Heart left ventricle (tissue), 16 donors: ENCODE measurements at places on chromosomes 3 and 15.

- peak overlapping the region; percentile 65 for H3K4me3 ChIP-seq
- peaks cover 6% of the 10 kb centered on the region for H3K4me1 ChIP-seq
- no peaks in the 10 kb centered on the region for H3K27me3 ChIP-seq
- H3K27ac ChIP-seq: peak overlapping the region; percentile 52
- no peak for DNase-seq
- H3K36me3 ChIP-seq: no peaks in the 10 kb centered on the region
Observed at GRCh38 chr15:45186771-45187577, 792 bp downstream of the SHF start.

DNA sequence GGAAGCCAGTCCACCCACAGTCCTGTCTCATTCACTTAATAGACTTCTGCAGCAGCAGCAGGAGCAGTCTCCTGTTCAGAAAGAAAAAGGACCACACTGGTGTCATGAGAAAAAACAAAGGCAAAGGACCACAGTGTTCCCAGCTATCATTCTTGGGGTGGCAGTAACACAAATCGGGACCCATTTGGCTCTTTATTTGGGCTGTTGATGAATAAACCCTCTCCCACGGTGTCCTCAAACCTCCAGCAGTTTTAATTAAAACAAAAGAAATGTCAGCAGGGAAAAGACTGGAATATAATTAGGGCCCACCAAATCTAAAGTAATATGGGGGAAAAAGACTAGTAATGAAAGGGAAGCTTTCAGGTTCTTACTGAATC lies 210.5 kb upstream of the SLC2A2 start:
- DNase-seq: no peak
- H3K27me3 ChIP-seq: no peaks in the 10 kb centered on the region
- H3K27ac ChIP-seq: no peak overlapping the region
- H3K4me3 ChIP-seq: no peak overlapping the region
- H3K36me3 ChIP-seq: no peaks in the 10 kb centered on the region

DNA sequence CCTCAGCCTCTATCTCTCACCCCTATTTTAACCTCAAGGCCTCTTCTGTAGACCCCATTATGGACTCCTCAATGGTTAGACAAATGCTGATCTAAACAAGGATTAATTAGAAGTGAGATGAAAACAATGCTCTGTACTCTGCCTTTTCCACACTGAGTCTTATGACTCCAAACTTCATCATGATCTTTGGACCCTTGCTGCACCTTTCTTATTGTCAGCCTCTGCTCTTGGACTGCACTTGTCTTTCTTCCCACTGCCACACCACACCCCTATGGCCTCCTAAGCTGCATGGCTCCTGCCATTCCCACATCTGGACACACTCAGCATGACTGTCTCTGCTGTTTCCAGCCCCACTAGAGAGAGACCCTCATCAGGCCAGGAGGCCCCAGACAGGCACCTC lies 348.2 kb downstream of the RORA start:
- no peak overlapping the region for H3K27ac ChIP-seq
- DNase-seq: no peak
- no peaks in the 10 kb centered on the region for H3K4me1 ChIP-seq
- H3K27me3 ChIP-seq: no peaks in the 10 kb centered on the region
- no peak overlapping the region for H3K4me3 ChIP-seq

- no peaks in the 10 kb centered on the region for H3K27me3 ChIP-seq
- peak overlapping the region; percentile 24 for H3K27ac ChIP-seq
- DNase-seq: no peak
- H3K36me3 ChIP-seq: no peaks in the 10 kb centered on the region
- no peak overlapping the region for H3K4me3 ChIP-seq
Observed at GRCh38 chr15:56815247-56815646, 81.9 kb upstream of the ZNF280D start.

DNA sequence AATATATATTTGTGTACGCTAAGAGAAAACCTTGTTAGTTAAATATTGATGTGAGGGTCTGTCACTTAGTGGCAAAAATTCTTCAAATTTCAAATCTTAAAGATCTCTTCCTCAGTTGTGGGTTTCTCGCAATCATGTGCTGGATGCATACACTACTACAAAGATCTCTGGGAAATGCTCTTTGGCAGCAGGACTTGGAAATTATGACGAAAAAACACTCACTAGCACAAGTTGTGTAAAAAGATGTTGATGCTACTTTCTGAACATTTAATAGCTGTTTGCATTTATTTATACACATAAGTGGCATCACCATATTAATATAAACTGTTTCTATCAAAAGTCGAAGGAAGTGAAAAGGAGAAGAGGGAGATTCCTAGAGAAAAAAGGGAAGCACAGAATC lies 10.8 kb upstream of the NANOGP8 start:
- H3K4me1 ChIP-seq: no peaks in the 10 kb centered on the region
- H3K36me3 ChIP-seq: no peaks in the 10 kb centered on the region
- H3K27ac ChIP-seq: no peak overlapping the region
- no peak for DNase-seq

GRCh38 chr3:39108200-39108710 lies 775 bp downstream of the TTC21A start:
- H3K36me3 ChIP-seq: no peaks in the 10 kb centered on the region
- no peak for DNase-seq
- no peaks in the 10 kb centered on the region for H3K27me3 ChIP-seq
- H3K4me3 ChIP-seq: peak overlapping the region; percentile 99

DNA sequence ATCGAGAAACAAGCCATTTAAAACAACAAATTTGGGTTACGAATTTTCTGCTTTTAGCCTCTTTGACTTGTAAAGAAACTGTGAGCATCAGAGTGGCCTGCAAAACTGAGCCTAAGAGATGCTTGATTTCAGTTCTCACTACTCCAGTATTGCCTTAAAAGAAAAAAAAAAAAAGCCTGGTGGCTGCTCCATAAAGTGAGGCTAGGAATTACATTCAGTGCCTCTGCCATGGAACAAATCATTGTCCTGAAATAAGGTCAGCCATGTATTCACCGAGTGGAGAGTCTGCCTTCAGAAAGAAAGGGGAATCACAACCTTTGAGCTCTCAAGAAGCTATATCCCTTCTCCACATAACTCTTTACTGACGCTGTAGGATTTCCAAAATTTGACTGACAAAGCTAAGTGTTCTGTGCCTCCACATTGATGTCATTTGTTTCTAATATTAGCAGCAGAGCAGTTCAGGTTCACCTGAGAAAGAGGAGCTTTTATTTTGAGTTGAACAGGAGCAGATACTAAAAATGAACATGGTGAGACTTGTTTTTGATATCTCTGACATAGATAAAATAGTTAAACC lies 137.3 kb downstream of the SSR3 start:
- peaks cover 17% of the 10 kb centered on the region for H3K4me1 ChIP-seq
- DNase-seq: no peak
- no peak overlapping the region for H3K4me3 ChIP-seq
- no peaks in the 10 kb centered on the region for H3K27me3 ChIP-seq

GRCh38 chr3:120683671-120684301 lies 1.7 kb upstream of the HGD start:
- no peaks in the 10 kb centered on the region for H3K36me3 ChIP-seq
- DNase-seq: no peak
- H3K27ac ChIP-seq: no peak overlapping the region
- no peaks in the 10 kb centered on the region for H3K27me3 ChIP-seq

DNA sequence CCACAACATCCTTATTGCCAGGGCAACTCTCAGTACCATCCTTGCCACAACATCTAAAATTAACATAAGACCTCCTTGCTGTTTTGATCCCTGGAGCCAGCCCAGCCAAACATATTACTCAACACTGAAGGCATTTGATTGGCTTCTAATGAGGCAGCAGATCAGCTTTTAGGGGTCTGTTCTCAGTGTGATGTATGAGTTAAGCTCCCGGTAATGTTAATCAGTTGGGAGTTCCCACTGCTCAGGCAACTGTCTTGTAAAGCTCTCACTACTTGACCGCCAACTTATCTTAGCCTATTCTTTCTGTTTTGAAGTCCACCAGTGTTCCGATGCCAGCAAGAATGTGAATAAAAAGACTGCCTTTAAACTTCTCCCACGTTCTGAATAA lies 158.9 kb downstream of the FOXB1 start:
- peaks cover 8% of the 10 kb centered on the region for H3K27me3 ChIP-seq
- no peak for DNase-seq
- H3K4me1 ChIP-seq: no peaks in the 10 kb centered on the region
- no peak overlapping the region for H3K27ac ChIP-seq
- H3K36me3 ChIP-seq: no peaks in the 10 kb centered on the region

- no peaks in the 10 kb centered on the region for H3K36me3 ChIP-seq
- H3K4me1 ChIP-seq: no peaks in the 10 kb centered on the region
- no peaks in the 10 kb centered on the region for H3K27me3 ChIP-seq
- H3K4me3 ChIP-seq: no peak overlapping the region
- no peak overlapping the region for H3K27ac ChIP-seq
Observed at GRCh38 chr3:31485196-31485595, 47.5 kb upstream of the STT3B start.

- no peak overlapping the region for H3K4me3 ChIP-seq
- no peak for DNase-seq
- no peaks in the 10 kb centered on the region for H3K4me1 ChIP-seq
- H3K27me3 ChIP-seq: no peaks in the 10 kb centered on the region
- H3K27ac ChIP-seq: no peak overlapping the region
Observed at GRCh38 chr3:71891483-71891882, 106.5 kb upstream of the PROK2 start.

- H3K27me3 ChIP-seq: no peaks in the 10 kb centered on the region
- no peaks in the 10 kb centered on the region for H3K36me3 ChIP-seq
- H3K4me3 ChIP-seq: no peak overlapping the region
- peaks cover 8% of the 10 kb centered on the region for H3K4me1 ChIP-seq
- DNase-seq: no peak
Observed at GRCh38 chr15:68214838-68215254, 9.7 kb upstream of the CALML4 start.
